Iris pigment epithelial cell (primary cell): ENCODE measurements at places on chromosomes 5 and 9.

DNA sequence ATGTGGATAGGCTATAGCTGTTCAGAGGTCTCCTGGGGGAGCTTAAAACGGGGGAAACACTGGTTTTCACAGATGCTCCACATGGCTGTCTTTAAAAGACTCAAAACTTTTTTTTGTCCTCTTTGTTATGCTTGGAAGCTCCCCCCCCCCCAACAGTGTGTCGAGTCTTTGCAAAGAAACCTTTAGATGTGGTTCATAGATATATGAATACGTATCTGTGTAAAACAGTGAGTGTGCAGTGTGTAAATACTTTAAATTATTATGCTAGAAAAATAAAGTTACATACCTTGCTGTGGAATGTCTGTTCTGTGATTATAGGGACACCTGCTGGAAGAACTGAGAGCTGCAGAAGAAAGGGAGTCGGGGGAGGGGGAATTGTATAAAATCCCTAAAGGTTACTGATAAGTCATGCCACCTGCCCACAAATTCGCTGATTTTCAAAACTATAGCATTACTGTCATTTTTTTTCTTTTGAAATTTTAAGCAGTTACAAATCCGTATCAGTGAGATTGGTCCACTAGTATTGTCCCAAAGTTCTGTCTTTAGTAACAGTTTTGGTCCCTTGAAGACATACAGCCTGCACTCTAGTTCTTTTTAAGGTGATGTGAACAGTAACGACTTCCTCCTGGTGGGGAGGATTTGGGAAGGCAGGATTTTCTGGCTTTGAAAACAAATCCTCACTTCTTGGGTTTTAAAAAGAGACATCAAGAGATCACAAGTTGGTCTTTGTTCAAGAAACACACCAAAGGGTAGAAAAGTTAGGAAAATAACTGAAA, 22.9 kb downstream of the RGMB start:
- DNase-seq, result peak; percentile 56

DNA sequence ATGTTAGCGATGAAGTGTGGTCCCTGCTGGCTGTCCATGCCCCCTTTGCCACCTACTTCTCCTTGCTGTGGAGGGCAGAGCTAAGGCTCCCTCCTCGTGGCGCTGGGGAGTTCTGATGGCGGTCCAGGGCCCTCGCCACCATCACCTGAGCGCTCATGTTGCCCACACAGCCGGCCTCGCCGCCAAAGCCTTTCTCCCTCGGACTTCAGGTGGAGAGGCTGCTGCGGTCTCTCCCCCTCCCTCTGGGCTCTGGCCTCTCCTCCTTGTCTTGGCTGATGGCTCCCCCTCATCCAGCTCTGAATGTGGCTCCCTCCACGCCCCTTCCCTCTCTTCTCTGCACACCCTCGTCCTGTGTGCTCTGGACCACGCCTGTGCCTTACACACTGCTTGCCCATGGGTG, 14.5 kb upstream of the LPCAT1 start:
- no peak for DNase-seq

GRCh38 chr9:19989213-19989612, 200.4 kb upstream of the SLC24A2 start:
- DNase-seq, result no peak

- no peak for DNase-seq
Measured at GRCh38 chr9:36964791-36965190, 69.3 kb downstream of the PAX5 start.

GRCh38 chr5:146507428-146507827, 8.6 kb downstream of the GPR151 start:
- no peak for DNase-seq
